ENCODE measurements at places on chromosomes 13 and 19.

GRCh38 chr13:47650209-47650608 lies 350.9 kb downstream of the SUCLA2 start:
- DNase-seq: no peak

DNA sequence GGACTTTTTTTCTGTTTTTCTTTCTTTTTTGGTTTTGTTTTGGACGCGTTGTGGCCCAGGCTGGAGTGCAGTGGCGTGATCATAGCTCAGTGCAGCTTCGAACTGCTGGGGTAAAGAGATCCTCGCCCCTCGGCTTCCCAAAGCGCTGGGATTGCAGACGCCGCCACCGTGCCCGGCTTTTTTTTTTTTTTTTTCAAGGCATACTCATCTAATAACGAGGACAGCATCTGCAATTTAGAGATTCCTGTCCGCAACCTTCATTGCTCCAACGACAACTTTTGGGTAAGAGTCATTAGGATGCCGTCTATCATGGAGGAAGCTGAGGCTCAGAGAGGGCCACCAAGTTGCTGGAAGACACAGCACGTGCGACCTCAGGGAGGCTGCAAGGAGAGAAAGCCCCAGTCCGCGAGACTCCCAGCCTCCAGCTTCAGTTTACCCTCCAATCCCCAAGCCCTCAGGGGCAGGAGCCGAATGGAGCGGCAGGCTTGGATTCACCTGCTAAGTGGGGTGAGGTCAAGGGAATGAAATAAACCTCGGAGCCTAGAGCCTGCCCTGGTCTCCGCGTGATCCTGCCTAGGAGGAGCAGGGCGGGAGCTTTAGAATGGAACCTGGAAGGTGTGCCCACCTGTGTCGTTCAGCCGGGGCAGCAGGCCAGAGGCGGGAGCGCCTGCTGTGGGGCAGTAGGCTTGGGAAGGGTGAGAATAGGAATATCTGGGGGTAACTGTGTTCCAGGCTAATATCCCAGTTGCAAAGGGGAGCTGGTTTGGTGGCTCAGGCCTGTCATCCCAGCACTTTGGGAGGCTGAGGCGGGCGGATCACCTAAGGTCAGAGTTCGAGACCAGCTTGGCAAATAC lies 676 bp upstream of the POLRMT start:
- no peak for DNase-seq

GRCh38 chr19:13691569-13692435 lies 72.5 kb upstream of the MRI1 start:
- DNase-seq: no peak

DNA sequence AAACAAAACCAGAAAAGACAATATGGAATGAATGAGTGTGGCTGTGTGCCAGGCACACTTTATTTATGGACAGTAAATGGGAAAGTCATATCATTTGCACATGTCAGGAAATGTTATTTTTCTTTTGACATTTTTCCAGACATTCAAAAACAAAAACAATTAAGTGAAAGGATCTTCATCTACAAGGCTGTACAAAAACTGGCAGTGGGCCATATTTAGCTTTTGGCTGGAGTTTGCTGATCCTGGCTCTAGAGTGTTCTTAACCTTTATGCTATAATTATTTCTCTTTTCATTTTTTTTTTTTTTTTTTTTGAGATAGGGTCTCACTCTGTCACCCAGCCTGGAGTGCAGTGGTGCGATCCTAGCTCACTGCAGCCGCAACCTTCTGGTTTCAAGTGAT lies 6.5 kb upstream of the TNFSF9 start:
- no peak for DNase-seq

Data from stimulated activated CD4-positive, alpha-beta T cell treated with anti-CD3 and anti-CD28 coated beads, Interleukin-1b, Interleukin-23, amount 100 ng/mL, for 48 hours (primary cell).